ENCODE measurements at places on chromosomes 16 and 17.

DNA sequence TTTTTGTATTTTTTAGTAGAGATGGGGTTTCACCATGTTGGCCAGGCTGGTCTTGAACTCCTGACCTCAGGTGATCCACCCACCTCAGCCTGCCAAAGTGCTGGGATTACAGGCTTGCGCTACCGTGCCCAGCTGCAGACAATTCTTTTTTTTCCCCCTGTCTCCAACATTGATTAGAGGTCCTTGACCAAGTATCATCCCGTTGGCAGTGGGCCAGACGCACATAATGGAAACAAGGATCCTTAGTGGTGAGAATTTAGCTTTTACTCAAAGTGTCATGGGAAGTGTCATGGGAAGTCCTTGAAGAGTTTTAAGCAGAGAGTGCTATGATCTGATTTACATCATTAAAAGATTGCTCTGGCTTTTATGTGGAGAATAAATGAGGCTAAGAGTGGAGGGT, 2.1 kb upstream of the FBXO47 start:
- DNase-seq, result no peak

- no peak for DNase-seq
These were observed 139.5 kb downstream of the CMIP start for GRCh38 chr16:81583893-81584631.

DNA sequence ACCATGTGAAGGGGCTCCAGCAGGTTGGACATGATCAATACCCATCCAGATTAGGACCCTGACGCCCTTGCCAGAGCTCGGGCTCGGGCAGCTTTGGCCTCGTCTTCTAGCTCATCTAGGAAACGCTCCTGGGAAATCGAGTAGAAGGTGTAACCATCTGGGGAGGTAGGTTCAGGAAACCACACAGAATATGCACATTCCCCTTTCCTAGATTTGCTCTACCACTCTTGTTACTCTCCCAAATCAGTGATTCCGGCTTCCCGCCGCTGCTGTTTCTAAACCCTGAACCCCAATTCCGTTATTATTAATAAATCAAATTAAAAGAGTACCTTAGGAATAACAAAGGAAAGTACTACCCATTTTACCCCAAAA, 507 bp downstream of the COA3 start:
- DNase-seq, result no peak

GRCh38 chr16:19067349-19068236, at the start of gene COQ7:
TSS of gene COQ7 (plus strand) at chr16:19067614. CDS start at chr16:19067665, 51 bp downstream.
- DNase-seq, result peak; percentile 100

GRCh38 chr16:78931678-78932077, 668.9 kb downstream of the MAF start:
- peak; percentile 3 for DNase-seq

- no peak for DNase-seq
These were observed 241.6 kb downstream of the CNTNAP4 start for GRCh38 chr16:76518781-76519180.

DNA sequence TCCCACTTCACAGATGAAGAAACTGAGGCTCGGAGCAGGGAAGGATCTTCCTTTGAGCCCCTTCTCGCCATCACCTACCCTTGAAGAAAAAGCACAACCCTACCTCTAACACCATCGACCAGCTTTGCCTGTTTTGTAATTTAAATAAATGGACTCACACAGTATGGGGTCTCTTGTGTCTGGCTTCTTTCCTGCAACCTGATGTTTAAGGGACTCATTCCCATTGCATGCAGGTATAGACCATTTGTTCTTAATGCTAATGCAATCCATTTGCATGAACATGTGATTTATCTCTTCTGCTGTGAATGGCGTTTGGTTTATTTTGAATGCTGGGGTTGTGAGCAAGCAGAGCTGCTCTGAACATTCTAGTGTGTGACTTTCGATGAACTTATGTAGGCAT, 150.8 kb upstream of the FOXF1 start:
- no peak for DNase-seq

- no peak for DNase-seq
These were observed 160.6 kb downstream of the PRKCB start for GRCh38 chr16:23996258-23996955.

GRCh38 chr16:2152695-2153506, 2.7 kb upstream of the TRAF7 start:
- DNase-seq, result no peak

DNA sequence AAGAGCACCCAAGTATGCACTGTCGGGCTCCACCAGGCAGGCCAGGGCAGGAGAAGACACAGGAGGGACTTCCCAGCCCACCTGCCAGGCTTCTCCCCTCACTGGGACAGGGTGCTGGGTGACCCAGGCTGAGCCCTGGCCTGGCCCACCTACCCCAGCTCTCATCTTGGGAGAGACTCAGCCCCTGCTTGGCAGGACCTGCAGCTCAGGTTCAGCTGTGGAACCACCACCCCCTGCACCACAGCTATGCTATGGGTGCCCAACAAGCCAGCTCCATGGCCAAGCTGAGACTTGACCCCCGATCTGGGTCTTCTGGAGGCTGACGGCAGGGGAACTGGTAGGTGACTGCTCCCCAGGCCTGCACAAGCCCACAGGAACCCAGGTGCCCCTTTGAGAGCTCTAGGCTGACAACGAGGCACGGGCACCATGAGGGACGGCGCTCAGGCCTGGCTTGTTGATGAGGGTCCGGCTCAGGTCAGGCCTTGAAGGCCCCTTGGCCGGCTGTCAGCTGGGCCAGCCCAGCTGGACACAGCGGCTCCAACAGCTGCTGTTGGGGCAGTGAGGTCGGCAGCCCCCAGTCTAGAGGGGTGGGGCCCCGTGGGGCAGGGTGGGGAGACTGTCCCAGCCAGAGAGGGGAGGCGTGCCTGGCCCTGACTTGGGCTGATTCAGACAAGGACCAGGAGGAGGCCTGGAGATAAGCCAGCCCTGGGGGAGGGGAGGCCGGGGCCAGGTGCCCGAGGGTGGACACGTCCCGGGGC, 4.6 kb downstream of the RPUSD1 start:
- DNase-seq, result no peak

DNA sequence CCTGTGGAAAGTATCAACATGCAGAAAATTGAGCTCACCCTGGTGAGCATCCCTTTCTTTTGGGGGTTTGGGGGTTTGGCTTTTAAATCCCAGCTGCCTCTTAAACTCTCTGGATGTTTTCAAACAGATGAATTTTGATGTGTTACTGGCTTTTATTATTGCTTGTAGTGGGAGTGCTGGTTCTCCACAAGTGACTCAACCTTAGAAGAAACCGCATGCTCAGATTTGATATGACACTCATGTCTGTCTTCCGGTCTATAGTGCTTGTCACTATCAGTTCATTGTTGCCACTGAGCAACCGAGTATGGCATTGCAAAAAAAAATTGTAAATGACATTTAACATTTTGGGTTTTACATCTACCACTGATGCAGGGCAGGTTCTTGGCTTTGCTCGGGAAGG, 104.5 kb downstream of the HS3ST4 start:
- no peak for DNase-seq

- DNase-seq, result no peak
These were observed 22.7 kb downstream of the TRPV3 start for GRCh38 chr17:3534881-3535252.

- no peak for DNase-seq
These were observed 593 bp downstream of the CDIPT start for GRCh38 chr16:29862383-29862883.

GRCh38 chr17:29930409-29931010, 482 bp upstream of the SSH2 start:
- DNase-seq, result no peak

DNA sequence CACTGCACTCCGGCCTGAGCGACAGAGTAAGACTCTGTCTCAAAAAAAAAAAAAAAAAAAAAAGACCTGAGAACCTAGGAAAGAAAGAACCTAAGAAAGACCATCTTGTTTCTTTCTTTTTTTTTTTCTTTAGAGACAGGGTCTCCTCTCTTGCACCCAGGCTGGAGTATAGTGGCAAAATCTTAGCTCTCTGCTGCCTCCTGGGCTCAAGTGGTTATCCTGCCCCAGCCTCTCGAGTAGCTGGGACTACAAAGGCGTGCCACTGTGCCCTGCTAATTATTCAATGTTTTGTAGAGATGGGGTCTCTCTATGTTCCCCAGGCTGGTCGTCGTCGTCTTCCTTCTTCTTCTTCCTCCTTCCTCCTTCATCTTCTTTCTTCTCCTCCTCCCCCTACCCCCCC, 7.8 kb upstream of the BIRC5 start:
- DNase-seq, result no peak

DNA sequence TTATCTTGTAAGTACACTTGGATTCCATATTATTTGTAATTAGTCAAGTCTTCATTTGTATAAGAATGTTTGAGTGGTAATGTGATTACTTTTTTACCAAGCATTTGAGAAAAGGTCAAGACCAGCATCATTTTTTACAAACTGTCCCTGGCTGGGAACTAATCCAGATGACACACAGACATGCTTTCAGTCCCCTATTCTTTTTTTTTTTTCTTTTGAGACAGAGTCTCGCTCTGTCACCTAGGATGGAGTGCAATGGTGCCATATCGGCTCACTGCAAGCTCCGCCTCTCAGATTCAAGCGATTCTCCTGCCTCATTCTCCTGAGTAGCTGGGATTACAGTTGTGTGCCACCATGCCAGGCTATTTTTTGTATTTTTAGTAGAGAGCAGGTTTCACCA, 4.5 kb downstream of the DERL2 start:
- no peak for DNase-seq
